Stomach (tissue), 19 donors: ENCODE measurements at places on chromosomes 5 and 9. TPM values are rescaled to one million over a fixed set of nuclear protein-coding genes. Genes with fewer than 3 reads are reported as not detected.

The CCNJL gene
- 1.4 TPM for total RNA-seq

DNA sequence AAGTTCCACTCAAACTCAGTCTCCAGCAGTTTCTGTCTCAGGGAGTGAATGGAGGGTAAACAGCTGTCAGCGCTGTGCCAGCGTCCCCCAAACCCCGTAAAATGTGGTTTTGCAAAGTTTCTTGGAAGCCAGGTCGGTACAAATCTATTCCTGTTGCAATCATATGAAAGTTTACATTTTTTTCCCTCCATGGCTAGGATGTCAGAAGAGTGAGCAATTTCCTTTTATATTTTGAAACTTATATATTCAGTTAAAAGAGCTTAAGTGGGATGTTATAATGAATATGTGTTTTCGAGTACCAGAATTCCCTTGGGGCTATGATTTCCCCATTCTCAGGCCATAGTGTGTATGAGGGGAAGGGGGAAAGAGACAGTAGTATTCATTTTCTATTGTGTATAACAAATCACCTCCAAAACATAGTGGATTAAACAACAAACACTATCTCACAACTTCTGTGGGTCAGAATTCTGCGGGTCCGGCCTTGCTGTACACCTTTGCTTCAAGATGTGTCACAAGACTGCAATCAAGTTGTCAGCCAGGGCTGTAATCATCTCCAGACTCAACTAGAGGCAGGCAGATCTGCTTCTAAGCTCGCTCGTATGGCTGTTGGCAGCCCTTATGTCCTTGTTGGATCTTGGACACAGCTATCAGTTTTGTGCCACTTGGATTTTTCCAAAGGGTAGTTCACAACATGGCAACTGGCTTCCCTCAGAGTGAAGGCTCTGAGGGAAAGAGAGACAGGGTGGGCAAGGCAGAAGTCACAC lies 107.4 kb downstream of the SNX18 start:
- DNase-seq, result no peak
- H3K36me3 ChIP-seq, result no peaks in the 10 kb centered on the region
- no peaks in the 10 kb centered on the region for H3K27me3 ChIP-seq
- no peak overlapping the region for H3K27ac ChIP-seq
- H3K4me3 ChIP-seq, result no peak overlapping the region
- H3K4me1 ChIP-seq, result peaks cover 23% of the 10 kb centered on the region

DNA sequence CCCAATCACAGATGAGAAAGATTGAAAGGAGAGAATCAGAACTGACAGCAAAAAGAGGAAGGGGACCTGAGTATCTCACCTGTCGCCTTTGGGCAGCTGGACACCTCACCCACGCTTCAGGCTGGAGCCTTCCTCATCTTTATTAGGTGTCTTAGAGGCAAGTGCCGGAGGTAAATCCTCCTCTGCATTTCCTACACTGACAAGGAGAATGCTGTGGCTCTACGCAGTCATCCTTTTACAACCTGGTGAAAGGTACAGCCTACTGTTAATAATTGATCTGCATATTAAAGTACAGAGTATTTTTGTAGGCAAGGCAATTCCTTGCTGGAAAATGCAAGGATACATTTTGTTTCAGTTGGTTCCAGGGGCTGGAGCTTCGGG lies 34.8 kb downstream of the PRLR start:
- no peak for DNase-seq
- peaks cover 18% of the 10 kb centered on the region for H3K4me1 ChIP-seq
- no peaks in the 10 kb centered on the region for H3K27me3 ChIP-seq
- H3K4me3 ChIP-seq, result no peak overlapping the region
- no peak overlapping the region for H3K27ac ChIP-seq

- no peak overlapping the region for H3K27ac ChIP-seq
- DNase-seq, result no peak
- no peak overlapping the region for H3K4me3 ChIP-seq
- no peaks in the 10 kb centered on the region for H3K27me3 ChIP-seq
Measured at GRCh38 chr9:89365532-89365912, 47.2 kb downstream of the SECISBP2 start.

GRCh38 chr5:15774632-15775031 lies 274.7 kb downstream of the FBXL7 start:
- H3K4me1 ChIP-seq, result no peaks in the 10 kb centered on the region
- H3K36me3 ChIP-seq, result no peaks in the 10 kb centered on the region
- no peak overlapping the region for H3K4me3 ChIP-seq
- H3K27me3 ChIP-seq, result no peaks in the 10 kb centered on the region
- H3K27ac ChIP-seq, result no peak overlapping the region
- DNase-seq, result no peak

GRCh38 chr5:133508845-133509741 lies 103.2 kb downstream of the FSTL4 start:
- H3K4me1 ChIP-seq, result no peaks in the 10 kb centered on the region
- H3K27me3 ChIP-seq, result no peaks in the 10 kb centered on the region
- H3K27ac ChIP-seq, result no peak overlapping the region
- H3K4me3 ChIP-seq, result no peak overlapping the region

DNA sequence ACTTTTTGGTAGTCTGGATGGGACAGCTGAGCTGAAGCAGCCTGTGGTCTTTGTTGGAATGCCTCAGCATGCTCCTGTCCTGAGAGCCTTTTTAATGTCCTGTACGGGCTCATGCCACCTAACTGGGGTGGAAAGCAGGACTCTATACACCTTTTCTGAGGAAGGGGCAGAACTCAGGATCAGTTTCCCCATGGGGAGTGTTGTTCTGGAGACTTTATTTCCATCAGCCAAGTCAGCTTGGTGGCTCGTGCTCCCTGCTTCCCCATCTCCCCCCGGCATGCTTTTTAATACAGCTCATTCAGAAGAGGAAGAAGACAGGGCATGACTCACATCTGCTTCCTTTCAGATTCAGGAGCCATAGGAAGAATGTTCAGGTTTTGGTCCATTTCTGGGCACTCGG lies 5.1 kb upstream of the SEPTIN8 start:
- no peak for DNase-seq
- H3K27me3 ChIP-seq, result no peaks in the 10 kb centered on the region
- no peaks in the 10 kb centered on the region for H3K4me1 ChIP-seq
- H3K36me3 ChIP-seq, result no peaks in the 10 kb centered on the region
- H3K4me3 ChIP-seq, result no peak overlapping the region

GRCh38 chr5:157917491-157917890 lies 58.5 kb upstream of the CLINT1 start:
- peak overlapping the region; percentile 84 for H3K27ac ChIP-seq
- DNase-seq, result no peak
- H3K4me1 ChIP-seq, result peaks cover 53% of the 10 kb centered on the region
- no peaks in the 10 kb centered on the region for H3K27me3 ChIP-seq
- H3K36me3 ChIP-seq, result no peaks in the 10 kb centered on the region

DNA sequence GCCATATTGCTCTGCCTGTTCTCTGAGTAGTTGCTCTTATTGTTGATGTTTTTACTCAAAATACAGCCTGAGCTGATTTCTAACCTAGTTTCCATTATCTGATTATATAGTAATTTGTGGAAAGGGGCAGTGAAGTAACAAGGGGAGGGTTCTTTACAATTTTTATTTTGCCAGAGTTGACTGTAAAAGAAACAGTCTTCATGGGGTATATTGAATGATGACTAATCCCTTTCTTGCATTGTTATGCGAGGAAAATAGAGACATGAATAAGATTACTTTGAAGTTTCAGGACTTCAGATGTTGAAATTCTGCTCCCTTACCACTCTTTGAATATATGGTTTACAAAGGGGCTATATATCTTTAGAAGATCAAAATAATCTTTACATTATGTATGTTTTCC lies 9.1 kb upstream of the LRRC70 start:
- H3K27me3 ChIP-seq, result no peaks in the 10 kb centered on the region
- peaks cover 20% of the 10 kb centered on the region for H3K36me3 ChIP-seq
- no peaks in the 10 kb centered on the region for H3K4me1 ChIP-seq
- H3K4me3 ChIP-seq, result no peak overlapping the region

GRCh38 chr5:144103611-144104485 lies 66.6 kb downstream of the YIPF5 start:
- no peak overlapping the region for H3K4me3 ChIP-seq
- no peak for DNase-seq
- H3K27ac ChIP-seq, result no peak overlapping the region
- H3K36me3 ChIP-seq, result no peaks in the 10 kb centered on the region
- H3K4me1 ChIP-seq, result peaks cover 5% of the 10 kb centered on the region

The CEP72 gene
- total RNA-seq, result 2.0 TPM

DNA sequence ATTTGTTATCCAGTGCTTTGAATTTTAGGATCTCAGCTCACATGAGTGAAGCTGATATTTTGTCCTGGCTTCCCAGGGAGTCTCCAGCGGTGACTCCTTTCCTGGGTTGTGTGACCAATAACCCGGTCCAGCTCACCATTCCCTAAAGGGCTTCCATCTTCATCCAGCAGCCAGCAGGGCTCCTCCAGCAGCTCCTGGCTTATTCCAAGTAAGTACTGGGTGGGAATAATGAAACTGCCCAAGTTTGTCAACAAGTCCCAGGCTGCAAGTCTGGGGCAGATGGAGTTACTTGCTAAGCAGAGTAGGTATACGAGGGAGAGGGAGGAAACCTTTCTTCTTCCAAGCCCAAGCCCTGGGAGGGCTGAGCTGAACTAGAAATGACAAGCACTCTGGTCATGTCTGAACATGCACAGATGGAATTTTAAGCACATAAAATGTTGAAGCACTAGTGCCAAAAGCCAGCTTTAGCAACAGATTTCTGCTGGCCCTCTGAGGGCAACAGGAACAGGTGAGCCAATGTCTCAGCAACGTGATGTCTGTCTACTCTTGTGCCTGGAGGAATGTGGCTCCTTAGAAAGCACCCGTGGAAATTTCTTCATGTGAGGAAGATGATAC lies 153.7 kb upstream of the DAPK1 start:
- H3K4me3 ChIP-seq, result no peak overlapping the region
- no peaks in the 10 kb centered on the region for H3K27me3 ChIP-seq
- DNase-seq, result no peak
- H3K4me1 ChIP-seq, result no peaks in the 10 kb centered on the region
- H3K27ac ChIP-seq, result no peak overlapping the region

GRCh38 chr9:124790301-124790700 lies 13.4 kb downstream of the OLFML2A start:
- H3K4me1 ChIP-seq, result peaks cover 4% of the 10 kb centered on the region
- H3K27me3 ChIP-seq, result no peaks in the 10 kb centered on the region
- no peak for DNase-seq
- peaks cover 3% of the 10 kb centered on the region for H3K36me3 ChIP-seq
- H3K27ac ChIP-seq, result no peak overlapping the region

GRCh38 chr9:126692041-126692758 lies 78.5 kb downstream of the LMX1B start:
- no peak overlapping the region for H3K27ac ChIP-seq
- no peaks in the 10 kb centered on the region for H3K36me3 ChIP-seq
- no peak for DNase-seq
- H3K4me3 ChIP-seq, result no peak overlapping the region

- no peaks in the 10 kb centered on the region for H3K4me1 ChIP-seq
- no peak overlapping the region for H3K27ac ChIP-seq
- no peaks in the 10 kb centered on the region for H3K36me3 ChIP-seq
- no peaks in the 10 kb centered on the region for H3K27me3 ChIP-seq
- no peak overlapping the region for H3K4me3 ChIP-seq
- no peak for DNase-seq
Measured at GRCh38 chr9:60545346-60545877, 368.8 kb upstream of the SPATA31A5 start.

- H3K4me1 ChIP-seq, result no peaks in the 10 kb centered on the region
- no peak overlapping the region for H3K4me3 ChIP-seq
- no peak overlapping the region for H3K27ac ChIP-seq
- DNase-seq, result no peak
- H3K36me3 ChIP-seq, result no peaks in the 10 kb centered on the region
Measured at GRCh38 chr9:23962101-23962500, 136.1 kb upstream of the ELAVL2 start.
